ENCODE measurements at places on chromosomes 5 and 9.

GRCh38 chr9:136119061-136119882 is 597 bp upstream of the TMEM250 start:
- no peak for DNase-seq

DNA sequence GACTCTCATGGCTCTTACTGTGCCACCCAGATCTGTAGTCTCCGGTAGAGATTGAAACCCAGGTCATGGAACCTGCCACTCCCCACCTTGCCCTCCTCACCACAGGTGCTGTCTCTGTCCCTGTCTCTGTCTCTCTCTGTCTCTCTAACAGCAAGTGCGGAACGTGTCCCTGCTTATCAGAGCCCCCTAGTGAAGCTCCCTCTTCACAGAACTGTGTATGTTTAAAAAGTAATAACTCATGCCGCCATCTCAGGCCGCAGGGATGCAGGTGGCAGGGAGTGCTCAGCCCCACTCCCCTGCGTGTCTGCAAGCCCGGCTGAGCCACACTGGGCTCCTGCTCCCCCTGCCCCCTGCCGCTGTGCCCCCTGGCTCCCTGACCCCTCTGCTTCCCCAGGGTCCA is 43.8 kb downstream of the UNC5A start:
- no peak for DNase-seq

GRCh38 chr5:134526483-134527155 is 1.1 kb downstream of the JADE2 start:
- DNase-seq = peak; percentile 49

- DNase-seq = peak; percentile 9
These were observed 656.2 kb upstream of the PTPRD start for GRCh38 chr9:11269036-11269435.

- DNase-seq = no peak
These were observed 18.8 kb downstream of the BICD2 start for GRCh38 chr9:92745881-92746280.

DNA sequence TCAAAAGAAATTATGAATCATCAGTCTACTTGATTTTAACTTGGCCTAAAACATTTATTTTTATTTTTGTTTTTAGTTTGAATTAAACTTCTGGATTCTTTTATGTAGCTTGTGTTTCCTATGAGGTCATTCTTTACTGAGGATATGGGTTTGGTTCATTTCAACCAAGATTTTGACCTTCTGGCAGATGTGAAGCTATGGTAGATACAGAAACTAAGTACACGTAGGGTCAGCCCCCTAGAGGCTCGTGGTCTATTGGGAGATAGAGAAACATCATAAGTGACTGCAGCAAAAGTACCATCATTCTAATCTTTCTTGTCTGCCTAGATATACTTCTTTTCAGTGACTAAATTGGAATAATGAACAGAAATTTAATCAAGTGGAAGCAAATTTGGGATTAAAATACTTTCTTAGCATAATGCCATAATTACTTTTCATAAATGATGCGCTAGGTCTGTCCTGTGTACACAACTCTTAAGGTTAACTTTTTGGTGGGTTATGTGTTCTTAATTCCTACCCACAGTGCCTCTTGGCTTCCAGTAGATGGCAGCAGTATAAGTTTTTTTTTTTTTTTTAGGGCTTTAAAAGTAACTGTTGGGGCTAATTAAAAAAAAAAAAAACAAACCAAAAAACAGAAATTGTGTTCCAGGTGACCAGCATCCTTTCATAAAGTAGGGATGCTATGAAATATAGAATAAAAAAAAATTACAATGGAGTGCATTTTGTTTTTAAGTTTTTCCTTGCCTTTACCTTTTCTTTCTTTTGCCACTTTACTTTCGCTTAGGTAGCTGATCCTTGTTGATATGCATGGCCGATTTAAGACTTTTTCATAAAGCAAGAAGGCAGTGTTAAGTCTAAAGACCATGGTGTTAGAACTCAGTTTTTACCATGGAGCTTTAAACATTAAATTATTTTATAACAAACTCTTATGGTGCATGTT is 49.9 kb downstream of the LRRTM2 start:
- no peak for DNase-seq

DNA sequence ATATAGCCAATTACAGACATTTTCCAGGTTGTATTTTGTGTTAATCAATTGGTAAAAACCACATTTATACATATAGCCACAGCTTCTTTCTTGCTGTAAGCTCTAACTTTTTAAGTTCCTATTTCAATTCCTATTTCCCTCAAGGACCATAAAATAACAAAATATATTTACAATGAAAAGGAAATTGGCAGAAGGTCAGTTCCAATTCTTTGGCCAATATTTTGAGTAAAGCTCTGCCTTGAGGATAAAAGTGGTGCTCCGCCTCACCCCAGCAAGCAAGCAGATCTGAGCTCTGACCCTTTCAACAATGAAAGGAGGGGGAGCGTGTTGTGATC is 203.4 kb upstream of the RASEF start:
- no peak for DNase-seq

GRCh38 chr9:84748112-84748511 is 78.6 kb downstream of the NTRK2 start:
- no peak for DNase-seq

DNA sequence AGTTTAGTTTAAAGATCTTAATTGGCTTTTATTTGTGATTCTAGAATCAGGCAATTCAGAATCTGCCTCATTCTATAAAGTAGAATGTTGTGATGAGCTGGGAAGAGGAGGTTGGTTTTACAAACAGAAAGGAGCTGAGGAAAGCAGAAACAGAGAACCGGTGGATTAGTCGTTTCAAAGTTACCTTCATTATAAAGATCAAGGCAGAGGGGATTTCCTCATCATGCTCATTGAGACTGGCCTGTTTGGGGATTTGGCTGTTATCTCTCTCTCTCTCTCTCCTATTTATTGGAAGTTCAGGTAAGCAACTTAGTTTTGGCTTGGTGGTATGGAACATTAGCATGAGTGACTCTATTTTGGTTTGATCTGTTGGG is 134.0 kb downstream of the GCNT1 start:
- no peak for DNase-seq

DNA sequence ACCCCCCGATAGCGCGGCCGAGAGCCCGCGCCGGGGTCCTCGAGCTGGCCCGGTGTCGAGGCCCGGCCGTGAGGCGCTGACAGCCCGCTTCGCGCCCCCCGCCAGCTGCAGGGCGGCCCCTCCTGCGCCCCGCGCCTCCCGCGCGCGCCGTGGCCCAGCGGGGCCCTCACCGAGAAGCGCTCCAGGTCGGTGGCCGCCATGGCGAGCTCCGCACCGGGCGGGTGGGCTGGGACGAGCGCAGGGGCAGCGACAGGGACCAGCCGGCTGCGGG is 166 bp downstream of the SEPTIN8 start:
- DNase-seq = no peak

DNA sequence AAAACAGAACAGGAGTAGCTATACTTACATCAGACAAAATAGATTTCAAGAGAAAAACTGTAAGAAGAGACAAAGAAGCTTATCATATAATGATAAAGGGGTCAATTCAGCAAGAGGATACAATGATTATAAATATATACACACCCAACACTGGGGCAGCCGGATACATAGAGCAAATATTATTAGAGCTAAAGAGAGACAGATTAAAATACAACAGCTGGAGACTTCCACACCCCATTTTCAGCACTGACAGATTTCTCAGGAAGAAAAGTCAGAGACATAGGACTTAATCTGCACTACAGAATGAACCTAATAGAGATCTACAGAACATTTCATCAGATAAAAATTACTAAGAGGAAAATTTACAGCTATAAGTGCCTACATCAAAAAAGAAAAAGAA is 35.7 kb downstream of the OXCT1 start:
- DNase-seq = no peak

DNA sequence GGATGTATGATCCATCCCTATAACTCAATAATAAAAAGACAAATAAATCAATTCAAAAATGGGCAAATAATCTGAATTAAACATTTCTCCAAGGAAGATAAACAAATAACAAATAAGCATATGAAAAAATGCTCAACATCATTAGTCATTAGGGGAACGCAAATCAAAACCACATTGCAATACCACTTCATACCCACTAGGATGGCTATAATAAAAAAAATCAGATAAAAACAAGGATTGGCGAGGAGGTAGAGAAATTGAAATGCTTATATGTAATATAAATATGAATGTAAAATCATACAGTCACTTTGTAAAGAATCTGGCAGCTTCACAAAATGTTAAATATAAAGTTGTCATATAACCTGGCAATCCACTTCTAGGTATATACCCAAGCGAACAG is 52.3 kb upstream of the TBCA start:
- DNase-seq = no peak

GRCh38 chr5:148147415-148147814 is 20.9 kb upstream of the SPINK14 start:
- no peak for DNase-seq

DNA sequence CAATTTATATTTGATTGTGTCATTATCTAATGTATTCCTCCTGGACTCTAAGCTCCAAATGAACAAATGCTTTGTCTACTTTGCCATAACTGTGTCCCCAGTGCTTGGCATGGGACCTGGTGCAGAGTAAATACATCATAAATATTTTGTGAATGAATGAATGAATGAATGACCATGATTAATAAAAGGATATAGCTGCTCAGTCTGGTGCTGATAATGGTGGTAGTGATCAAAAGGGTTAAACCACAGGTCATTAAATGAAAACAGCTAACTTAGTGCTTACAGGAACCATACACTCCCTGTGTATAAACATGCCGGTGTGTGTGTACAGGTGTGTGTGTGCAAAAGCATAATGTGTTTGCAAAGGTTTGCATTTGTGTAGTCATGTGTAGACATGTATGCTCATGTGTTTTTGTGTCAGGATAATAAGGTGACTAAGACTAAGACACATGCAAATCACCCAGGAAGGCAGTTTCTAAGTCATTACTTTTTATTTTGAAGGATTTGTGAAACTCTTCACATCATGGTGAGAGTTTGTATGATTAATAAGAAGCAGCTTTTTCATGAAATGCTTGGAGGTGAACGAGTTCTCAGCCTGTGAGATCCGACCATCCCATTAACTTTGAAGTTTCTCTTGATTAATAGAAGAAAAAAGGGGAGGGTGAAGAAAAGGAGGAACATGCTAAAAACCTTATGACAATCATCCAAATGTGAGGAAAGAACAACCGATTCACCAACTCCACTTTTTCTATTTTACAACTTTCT is 24.6 kb downstream of the SPARC start:
- no peak for DNase-seq

DNA sequence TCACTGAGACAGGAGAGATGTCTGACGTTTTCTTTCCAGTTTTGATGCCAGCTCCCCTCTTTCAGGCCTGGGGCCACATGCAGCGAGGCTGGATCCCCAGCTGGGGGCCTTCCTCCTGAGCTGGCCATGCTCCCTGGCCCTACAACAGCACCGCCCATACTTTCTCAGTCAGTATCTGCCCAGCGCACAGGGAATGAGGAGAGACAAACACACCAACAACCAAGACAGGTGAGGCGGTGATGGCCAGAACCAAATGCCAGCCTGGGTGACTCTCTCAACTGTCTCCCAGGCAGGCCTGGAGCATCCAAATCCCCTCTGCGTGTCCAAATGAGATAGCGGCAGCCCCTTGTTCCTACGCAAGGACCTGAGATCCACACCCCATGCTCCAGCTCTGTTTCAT is 109.6 kb downstream of the ROR2 start:
- DNase-seq = no peak

DNA sequence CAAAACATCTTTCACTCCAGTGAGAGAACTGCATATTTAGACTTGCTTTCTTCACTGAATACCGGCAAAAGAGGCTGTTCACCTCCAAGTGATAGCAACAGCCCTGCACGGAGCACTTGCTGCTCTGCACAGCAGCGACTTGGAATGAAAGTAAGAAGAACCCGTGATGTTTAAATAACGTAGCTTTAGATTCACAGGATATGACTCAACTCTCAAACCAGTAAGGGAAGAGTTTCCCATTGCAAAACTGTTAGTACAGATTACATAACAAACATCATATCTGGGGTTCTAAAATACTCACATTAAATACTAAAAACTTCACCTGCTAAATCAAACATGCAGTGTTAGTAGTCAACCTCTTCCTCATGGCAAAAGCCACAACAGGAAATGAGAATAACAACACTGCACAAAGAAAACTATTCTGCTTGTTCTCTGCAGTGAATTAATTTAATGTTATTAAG is 203.4 kb downstream of the MCTP1 start:
- DNase-seq = no peak

- no peak for DNase-seq
These were observed 44.3 kb downstream of the TENT4A start for GRCh38 chr5:6757414-6757969.

- DNase-seq = no peak
These were observed 105.3 kb upstream of the LRRTM2 start for GRCh38 chr5:138980441-138980840.

DNA sequence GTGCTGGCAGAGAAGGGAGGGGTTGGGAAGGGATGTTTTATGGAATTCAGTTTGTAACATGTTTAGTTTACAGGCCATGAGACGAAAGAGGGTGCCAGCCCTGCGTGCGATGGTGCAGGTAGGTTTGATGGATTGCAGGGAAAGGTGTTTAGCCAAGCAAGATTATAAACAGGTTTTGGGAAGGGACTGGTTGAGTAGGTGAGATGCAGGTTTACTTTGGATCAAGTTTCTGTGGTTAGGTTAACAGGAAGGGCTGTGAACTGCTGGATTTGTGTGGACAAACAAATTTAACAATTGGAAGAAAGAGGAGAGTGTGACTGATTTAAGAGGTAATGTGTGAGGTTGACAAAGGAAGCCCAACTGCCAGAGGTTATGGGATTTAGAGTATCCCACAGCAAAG is 32.6 kb upstream of the GPX3 start:
- DNase-seq = no peak

- DNase-seq = no peak
These were observed 103.4 kb upstream of the RASEF start for GRCh38 chr9:83166372-83166771.

DNA sequence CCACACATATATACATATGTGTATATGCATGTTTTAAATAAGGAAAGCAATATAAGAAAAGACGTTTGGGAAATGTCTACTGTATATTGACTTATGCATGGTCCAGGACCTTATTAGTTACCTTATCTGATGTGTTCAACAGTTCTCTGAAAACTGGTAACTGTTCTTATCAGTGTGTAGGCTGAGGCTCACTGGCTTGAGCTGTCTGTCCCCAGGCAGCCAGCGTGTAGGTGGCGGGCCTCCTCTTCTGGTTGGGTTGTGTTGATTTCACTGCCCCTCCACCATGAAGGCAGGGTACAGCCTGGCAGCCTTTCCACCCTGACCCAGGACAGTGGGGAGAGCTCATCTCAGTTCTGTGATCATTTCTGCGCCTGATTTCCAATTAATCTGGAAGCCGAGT is 38.7 kb upstream of the SEMA4D start:
- no peak for DNase-seq

GRCh38 chr9:125511789-125512660 is 195.0 kb downstream of the MAPKAP1 start:
- no peak for DNase-seq
